ENCODE measurements at places on chromosomes 1 and 21. TPM values are rescaled to one million over a fixed set of nuclear protein-coding genes. Genes with fewer than 3 reads are reported as not detected.

LGR6 gene
- 0.18 TPM for total RNA-seq

TTC4 gene
- 11.6 TPM for total RNA-seq

DNA sequence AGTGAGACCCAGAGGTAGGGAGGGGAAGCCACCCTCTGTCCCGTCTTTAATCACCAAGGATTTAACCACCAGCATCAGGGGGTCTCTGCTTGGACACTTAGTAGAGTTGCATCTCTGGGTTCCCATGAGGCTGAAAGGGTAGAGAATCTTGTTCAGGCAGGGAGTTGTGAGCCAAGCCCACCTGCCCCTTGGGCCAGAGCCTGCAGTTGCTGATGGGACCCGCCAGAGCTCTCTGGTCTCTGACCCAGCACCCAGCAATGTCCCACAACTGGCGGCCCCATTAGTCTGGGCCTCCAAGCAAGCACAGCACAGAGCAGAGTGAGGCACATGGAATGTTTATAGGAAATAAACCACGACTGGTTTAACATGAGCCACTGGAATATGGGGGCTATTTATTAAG is 166.3 kb downstream of the TRIM33 start:
- DNase-seq, result no peak

DNA sequence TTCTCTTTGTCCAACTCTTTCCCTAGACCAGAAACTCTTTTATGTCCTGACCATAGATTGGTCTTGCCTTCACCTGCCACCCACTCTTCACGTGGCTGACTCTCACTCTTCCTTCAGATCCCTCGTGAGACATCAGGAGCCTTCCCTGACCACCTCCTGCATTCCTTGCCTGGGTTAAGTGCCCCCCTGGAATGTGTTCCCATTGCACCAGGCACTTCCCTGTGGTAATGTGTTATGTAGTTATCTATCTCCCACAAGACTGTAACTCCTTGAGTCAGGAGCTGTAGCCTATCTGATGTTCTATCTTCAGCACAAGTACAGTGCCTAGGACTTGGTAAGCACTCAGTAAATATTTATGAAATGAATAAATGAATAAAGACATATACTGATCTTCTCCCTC is 111.2 kb upstream of the CTTNBP2NL start:
- DNase-seq, result no peak

GRCh38 chr21:45001134-45002095 is 61.6 kb downstream of the SLX9 start:
- peak; percentile 9 for DNase-seq

DNA sequence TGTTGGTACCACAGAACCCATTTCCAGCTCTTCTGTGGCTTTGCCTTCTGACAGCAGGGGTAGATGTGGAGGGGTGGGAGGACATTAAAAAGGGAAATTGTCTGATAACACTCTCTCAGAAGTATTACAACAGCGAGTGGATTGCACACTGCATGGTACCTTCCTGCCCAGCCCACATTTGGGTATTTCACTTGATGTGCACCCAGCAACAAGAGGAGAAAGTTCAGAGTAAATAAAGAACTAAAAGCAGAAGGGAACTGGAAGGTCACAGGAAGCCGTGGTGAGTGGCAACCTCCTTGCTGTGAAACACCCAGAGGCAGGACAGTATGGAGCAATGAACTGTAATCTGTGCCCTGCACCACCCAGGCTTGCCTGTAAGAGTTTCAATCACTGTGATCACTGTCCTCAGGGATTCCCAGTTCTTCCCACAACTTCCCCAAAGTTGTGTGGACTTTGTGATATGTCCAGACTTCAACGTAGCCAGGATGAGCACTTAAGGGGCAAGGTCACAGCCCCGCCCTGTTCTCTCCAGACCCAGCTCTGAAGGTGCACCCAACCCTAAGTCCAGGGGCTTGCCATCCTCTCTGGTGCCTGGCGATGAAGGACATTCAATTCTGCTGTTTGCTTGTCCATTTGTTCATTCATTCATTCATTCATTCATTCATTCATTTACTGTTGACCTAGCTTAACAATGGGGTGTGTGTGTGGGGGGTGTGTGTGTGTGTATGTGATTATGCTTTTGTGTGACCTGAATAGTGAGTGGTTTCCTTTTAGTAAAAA is 18.7 kb upstream of the F5 start:
- DNase-seq, result no peak

GRCh38 chr1:209710093-209710492 is 5.4 kb downstream of the HSD11B1 start:
- no peak for DNase-seq

GRCh38 chr1:212484701-212485570 is 52.2 kb downstream of the NENF start:
- DNase-seq, result peak; percentile 76

GRCh38 chr1:203039609-203040512 is 13.6 kb downstream of the PPFIA4 start:
- DNase-seq, result peak; percentile 26

Measured in HT-29 (cell line).